Non-pigmented ciliary epithelial cell (primary cell): ENCODE measurements at places on chromosomes 7 and 10.

GRCh38 chr7:155545348-155545747 is 1.0 kb downstream of the CNPY1 start:
- DNase-seq = no peak

DNA sequence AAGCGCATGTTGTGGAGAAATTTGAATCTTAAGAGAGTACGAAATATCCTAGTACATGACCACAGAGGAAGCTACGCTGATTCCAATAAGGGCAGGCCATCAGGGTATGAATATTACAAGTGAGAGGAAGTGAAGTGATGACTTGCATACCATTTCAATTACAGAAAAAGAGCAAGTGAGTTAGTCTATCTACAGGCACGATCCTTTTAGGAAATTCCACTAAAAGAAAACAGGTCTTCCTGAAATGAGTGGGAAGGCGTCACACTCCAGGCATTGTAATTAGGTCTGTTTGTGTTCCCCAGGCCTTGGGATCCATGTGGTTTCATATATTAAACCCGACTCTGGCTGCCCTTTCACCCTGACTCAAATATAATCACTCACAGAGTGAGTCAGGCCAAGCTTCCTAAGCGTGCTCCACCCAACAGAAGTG is 152.5 kb downstream of the SEMA3A start:
- peak; percentile 81 for DNase-seq

GRCh38 chr10:30556189-30556588 is 73.4 kb downstream of the LYZL2 start:
- DNase-seq = no peak

DNA sequence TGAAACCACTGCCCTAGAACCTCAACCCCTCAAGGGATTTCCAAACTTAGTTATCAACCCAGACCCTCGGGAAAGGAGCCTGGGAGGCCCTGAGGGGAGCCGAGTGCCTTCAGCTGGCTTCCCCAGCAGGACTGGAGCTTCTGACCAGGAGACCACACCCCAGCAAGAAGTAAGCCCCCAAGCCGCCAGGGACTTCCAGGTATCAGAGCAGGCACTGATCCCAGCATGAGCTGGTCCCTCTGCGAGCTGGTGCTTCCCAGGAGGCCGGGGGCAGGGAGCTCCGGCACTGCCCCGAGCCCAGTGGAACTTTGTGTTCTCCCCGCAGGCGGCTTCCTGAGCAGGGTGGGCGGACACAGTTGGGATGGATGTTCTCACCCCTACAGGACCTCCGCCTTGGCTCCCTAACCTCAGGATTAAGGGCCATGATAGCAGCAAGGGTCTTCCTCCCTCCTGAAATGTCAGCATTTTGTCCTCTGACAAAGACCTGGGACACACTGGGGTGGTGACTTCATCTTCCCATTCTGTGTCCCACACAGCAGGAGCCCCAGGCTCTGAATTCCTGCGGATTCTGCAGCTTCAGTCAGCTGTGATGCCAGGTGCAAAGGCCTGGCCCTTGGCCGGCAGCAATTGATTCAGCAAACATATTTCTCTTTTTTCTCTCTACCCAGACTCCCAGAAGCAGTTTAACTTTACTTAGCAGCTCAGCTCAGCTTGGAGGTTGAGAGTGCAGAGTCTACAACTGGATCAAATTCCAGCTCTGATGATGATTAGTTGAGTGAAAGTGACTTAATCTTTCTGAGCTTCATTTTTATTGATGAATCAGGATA is 11.6 kb downstream of the ATP6V0E2 start:
- DNase-seq = no peak

GRCh38 chr7:155885167-155886155 is 73.2 kb upstream of the SHH start:
- DNase-seq = peak; percentile 50

DNA sequence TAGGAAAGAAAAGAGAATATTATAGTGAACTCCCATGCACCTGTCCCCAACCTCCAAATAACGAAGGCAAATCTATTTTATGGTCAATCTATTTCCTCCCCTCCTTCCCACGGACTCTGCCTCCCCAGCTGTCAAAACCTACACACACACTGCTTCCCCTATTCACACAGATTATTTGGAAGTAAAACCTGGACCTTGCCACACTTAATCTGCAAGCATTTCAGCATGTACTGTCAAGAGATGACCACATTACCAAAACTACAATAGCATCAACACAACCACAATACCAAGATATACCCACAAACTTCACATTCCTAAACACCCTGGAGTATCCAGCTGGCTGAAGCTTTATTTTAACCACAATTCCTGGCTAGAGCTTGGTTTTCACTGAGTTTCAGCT is 27.8 kb upstream of the KCNK18 start:
- no peak for DNase-seq

DNA sequence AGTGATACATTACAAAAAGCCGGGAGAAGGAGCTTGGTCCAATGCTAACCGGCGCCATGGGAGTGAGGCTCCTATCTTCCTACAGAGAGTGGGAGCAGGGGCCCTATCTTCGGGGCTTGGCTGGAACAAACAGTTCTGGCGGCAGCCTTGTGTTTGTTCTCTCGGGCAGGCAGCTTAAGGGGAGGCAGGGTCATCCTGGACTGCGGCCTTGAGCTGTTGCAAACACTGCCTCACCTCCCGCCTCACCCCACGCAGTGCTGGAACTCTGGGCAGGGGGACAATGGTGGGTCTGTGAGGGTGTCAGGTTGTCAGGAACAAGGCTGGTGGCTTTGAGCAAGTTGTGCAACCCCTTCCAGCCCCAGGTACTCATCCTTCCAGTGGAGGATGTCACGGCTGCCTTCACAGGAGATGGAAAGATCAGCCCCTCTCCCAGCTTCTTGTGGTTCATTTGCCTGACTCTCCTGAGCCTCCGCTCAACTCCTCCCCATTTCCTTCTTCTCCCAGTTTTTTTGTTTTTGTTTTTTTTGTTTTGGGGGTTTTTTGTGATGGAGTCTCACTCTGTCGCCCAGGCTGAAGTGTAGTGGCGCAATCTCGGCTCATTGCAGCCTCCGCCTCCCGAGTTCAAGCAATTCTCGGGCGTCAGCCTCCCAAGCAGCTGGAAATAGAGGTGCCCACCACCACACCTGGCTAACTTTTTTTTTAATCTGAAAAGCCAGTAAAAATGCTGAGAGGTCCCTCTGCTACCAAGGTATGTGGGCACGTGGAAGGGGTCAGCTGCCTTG is 57.4 kb downstream of the SPOCK2 start:
- DNase-seq = no peak

- peak; percentile 46 for DNase-seq
Observed at GRCh38 chr10:16756561-16757221, 60.5 kb downstream of the RSU1 start.

DNA sequence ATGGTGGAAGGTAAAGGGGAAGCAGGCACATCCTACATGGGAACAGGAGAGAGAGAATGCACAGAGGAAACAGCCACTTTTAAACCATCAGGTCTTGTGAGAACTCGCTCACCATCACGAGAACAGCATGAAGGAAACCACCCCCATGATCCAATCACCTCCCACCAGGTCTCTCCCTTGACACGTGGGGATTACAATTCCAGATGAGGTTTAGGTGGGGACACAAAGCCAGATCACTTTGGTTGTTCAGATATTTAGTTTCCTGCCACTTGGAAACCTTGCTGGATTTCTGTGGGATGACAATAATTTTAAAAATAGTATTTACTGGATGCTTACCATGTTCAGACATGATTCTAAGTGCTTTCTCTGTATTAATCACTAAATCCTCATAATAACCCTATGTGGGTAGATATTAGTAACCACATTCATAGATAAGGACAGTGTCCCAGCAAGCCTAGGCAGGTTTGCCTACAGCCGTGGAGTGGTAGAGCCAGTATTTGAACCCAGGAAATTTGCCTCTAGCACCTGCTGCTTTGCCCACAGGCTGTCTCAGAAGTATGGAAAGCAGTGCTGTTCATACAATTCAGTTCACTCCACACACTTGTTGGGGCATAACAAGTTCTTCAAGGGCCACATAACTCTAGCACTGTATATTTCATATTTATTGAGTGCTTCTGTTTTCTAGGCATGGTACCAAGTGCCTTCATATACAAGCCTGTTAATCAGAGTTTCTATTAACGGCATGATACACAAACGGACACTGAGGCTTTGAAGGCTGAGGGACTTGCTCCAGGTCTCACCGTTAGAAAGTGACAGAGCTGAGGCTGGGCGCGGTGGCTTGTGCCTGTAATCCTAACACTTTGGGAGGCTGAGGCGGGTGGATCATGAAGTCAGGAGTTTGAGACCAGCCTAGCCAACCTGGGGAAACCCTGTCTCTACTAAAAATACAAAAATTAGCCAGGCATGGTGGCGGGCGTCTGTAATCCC is 8.3 kb downstream of the TLL2 start:
- DNase-seq = no peak

DNA sequence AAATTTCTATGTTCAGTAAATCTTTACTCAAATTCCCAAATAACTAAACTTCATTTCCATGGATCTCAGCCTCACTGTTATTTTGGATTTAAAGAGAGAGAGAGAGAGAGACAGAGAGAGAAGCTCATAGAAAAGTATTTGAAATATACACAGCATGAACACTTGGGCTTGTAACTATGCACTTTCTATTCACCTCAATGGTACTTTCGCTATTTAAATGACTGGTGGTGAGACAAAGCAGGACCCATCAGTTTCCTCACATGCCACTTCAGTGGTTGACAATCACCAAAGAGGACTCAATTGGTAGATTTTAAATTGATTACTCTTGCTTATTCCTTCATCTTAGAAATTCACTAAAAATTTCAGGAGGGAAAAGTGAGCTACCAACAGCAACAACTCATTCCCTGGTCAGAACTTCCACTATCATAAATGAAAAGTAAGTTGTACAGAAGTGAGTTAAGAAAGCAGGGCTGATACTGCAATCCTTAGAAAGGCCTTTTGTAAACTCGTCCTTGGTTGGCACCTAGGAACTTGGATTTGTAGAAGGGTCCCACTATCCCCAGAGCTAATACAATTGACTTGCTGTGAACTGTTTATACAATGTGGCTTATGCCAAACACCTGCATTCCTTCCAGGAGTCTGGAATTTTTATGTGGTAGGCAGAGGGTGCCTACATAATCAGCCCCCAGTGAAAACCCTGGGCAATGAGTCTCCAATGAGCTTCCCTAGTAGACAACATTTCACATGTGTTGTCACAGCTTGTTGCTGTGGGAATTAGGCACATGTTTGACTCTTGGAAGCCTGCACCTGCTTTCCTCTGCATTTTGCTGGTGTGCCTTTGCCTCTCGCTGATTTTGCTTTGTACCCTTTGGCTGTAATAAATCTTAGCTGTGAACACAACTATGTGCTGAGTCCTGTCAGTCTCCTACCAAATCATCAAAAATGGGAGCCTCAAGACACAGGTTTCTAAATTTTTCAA is 10.8 kb downstream of the ERLIN1 start:
- DNase-seq = no peak

- no peak for DNase-seq
Observed at GRCh38 chr10:10475812-10476211, 541.9 kb upstream of the CELF2 start.

- DNase-seq = no peak
Observed at GRCh38 chr7:141122736-141123135, 48.9 kb downstream of the TMEM178B start.

DNA sequence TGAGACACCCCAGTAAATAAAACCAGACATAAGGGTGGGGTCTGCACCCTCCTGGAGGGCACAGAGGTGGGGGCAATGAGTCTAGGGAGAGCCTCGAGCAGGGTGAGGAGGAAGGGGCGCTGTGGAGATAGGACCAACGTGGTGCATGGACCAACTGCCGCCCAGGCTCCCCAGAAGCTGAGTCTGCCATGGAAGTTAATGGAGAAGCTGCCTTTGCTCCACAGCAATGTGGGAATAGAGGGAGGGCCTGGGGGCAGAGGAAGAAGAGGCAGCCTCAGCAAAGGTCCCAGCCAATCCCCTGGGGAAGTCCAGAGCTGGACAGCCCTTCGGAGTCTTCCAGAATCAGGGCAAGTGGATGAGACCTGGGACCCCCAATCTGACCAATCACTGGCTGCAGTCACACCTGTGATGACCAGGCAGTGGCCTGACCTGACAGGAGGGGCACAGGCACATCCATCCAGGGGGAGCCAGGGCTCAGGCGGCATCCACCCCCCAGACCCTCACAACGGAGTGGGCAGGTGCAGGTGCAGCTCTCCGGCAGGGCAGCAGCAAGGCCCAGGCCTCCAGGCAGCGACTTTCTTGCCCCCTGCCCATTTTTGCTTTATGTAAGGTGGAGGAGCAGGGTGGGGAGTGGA is 242.2 kb upstream of the PPP2R2D start:
- no peak for DNase-seq

DNA sequence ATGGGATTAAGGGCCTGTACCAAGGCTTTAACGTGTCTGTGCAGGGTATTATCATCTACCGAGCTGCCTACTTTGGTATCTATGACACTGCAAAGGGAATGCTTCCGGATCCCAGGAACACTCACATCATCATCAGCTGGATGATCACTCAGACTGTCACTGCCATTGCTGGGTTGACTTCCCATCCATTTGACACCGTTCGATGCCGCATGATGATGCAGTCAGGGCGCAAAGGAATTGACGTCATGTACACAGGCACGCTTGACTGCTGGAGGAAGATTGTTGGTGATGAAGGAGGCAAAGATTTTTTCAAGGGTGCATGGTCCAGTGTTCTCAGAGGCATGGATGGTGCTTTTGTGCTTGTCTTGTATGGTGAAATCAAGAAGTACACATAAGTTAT is 18.2 kb downstream of the LSM5 start:
- no peak for DNase-seq

- DNase-seq = no peak
Observed at GRCh38 chr10:26025523-26025922, 91.5 kb downstream of the MYO3A start.

DNA sequence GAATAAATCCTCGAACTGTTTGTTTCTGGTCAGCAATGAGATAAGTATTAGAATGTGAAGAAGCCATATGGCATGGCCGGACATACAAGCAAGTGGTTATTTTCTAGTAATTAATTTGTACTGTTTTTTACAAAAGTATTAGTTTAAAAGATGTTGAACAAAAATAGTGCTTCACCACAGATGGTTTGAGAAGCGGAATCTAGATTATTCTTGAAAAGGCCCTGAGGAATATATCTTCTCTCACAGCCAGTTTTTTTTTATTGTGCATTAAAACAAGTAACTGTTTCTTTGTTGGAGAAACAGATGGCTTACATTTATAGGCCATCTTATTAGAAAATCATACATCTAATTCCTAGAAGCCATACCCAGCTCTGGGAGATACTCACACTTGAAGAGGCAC is 153.3 kb downstream of the TMEM26 start:
- no peak for DNase-seq

- no peak for DNase-seq
Observed at GRCh38 chr7:80656029-80656428, 17.6 kb downstream of the CD36 start.

DNA sequence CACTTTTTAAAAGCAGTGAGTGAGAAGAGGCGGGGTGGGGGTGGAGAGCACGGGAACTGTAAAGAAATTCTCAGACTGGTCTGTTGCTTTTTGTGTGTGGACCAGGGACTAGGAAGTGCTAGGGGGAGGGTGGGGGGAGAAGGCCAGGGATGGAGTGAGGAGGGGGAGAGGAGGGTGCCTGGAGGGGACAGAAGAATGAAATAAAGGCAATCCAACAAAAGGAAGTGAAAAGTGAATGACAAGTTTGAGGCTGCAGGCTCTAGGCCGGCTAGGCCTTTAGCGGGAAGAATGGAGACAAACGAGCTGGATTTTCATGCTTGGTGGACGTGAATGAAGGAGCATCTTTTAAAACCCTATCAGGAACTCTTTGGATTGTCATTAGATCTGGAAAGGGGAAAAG is 13.7 kb downstream of the NEUROG3 start:
- DNase-seq = no peak

GRCh38 chr10:418226-418625 is 271.2 kb downstream of the DIP2C start:
- DNase-seq = no peak

- no peak for DNase-seq
Observed at GRCh38 chr7:32155712-32156111, 85.5 kb upstream of the PDE1C start.
